ENCODE measurements at places on chromosomes 5 and 9.

- peak; percentile 53 for DNase-seq
These were observed 67.1 kb downstream of the LHX2 start for GRCh38 chr9:124078641-124079040.

DNA sequence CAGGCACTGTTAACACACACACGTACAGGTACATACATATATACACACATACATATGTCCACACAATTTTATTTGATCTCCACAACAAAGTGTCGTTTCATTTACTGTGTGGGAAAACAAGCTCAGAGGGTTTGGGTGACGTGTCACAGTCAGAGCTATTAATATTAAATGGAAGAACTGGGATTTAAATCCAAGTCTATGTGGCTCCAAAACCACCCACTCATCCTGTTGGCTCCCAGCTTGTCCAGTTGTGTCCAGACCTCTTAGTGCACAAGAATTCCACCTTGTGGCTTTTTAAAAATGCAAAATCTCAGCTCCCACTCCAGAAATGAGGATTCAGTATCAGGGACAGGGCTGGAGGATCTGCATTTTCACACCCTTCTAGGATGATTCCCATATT, 52.3 kb upstream of the PTPDC1 start:
- DNase-seq: peak; percentile 5

- peak; percentile 59 for DNase-seq
These were observed 61.9 kb upstream of the MEGF10 start for GRCh38 chr5:127228540-127229184.

GRCh38 chr5:162641142-162641813, 573.7 kb downstream of the GABRG2 start:
- no peak for DNase-seq

- DNase-seq: no peak
These were observed 25.8 kb upstream of the HSD17B3 start for GRCh38 chr9:96327694-96328352.

- peak; percentile 58 for DNase-seq
These were observed 5.0 kb downstream of the LCN1 start for GRCh38 chr9:135526089-135526729.

GRCh38 chr9:128929560-128929959, 8.8 kb downstream of the PHYHD1 start:
- no peak for DNase-seq

DNA sequence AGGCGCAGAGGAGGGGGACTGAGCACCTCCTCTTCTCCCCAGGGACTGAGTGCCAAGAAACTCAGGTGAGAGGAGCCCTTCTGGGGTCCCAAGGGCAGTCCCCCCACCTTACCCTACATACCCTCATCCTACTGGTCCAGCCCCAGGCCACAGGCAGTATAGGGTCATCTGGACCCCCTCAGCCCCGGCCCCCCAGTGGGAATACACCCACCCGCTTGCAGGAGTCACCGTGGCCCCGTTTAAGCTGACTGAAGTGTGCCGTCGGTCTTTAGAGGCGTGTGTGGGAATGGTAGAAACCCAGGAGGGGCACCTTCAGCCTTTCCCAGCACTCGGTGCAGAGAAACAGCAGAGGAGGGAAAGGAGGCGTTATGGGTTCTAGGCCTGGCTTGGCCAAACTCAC, 30.8 kb downstream of the COL15A1 start:
- DNase-seq: no peak

- peak; percentile 79 for DNase-seq
These were observed 12.4 kb downstream of the NACC2 start for GRCh38 chr9:136082496-136083361.

- DNase-seq: no peak
These were observed 135.1 kb downstream of the DROSHA start for GRCh38 chr5:31396611-31397295.

DNA sequence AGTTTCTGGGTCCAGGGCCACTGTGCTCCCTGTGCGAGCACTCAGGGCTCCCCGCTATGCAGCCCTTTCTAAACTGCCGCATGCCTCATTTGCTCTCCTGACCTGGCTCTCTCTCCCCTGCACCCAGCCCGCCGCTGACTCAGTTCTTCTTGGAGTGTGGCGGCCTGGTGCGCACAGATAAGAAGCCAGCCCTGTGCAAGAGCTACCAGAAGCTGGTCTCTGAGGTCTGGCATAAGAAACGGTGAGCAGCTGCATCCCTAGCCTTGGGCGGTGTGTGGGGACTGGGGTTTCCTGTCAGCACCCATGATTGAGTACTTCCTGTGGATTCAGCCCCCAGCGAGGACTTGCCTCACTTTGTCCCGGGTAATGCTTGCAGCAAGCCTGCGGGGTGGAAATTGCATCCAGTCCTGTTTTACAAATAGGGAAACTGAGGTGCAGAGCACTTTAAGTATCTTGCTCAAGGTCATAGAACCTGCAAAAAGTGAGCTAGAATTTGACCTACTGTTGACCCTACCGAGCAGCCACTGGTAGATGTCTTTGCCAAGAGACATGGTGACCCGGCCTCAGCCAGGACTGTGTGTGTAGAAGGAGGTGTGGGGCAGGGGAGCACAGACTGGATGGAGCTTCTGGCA, 27.9 kb downstream of the USP20 start:
- DNase-seq: no peak

DNA sequence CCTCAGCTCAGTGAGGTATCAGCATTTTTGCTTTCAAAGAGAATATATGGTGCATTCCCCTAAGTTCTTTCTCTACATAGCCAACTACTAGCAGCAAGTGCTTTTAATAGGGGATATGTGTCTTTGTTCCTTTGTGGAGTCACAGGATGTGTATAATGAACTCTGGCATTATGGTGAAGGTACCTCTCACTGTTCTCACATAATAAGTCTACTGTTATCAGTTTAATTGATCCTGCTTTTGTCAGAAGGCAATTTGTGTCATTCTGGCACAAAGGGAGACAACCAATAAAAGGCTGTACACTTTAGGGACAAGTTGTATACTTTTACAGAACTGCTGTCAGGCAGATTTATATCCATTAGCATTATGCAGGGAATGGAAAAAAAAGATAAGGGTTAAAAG, 531.4 kb upstream of the RIOK2 start:
- DNase-seq: no peak

- DNase-seq: peak; percentile 90
These were observed 69.0 kb upstream of the GGTA1 start for GRCh38 chr9:121568343-121569265.

- no peak for DNase-seq
These were observed 227.0 kb downstream of the FSTL4 start for GRCh38 chr5:133385346-133385745.

GRCh38 chr5:73417303-73418034, 31.1 kb downstream of the FOXD1 start:
- DNase-seq: no peak

DNA sequence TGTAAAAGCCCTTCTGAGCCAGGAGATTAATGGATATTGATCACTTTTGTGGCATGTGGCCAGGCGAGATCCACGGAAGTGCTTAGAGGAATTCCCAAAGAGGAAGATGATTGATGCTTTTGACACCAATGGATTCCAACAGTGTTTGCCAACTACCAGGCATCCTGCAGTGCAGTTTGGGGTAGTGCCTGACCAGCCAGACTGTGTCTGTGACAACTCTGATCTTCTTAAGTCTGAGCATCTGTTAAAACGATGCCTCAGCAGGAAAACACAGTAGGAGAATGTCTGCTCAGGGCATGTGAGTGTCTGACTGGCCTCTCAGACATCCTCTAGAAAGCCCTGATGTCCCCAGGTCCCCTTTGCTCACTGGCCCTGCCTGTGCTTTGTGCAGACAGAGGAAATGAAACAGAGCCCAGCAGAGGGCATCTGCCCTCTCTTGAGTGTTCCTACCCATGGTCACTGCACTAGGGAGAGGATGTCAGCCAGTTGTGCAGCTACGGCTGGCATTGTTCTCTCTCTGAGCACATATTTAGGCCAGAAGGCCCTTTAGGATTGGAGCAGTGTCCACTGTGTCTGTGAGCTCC, 57.0 kb downstream of the TRPC7 start:
- DNase-seq: no peak

GRCh38 chr9:137391411-137391754, 31.6 kb downstream of the EXD3 start:
- no peak for DNase-seq

GRCh38 chr5:60207040-60207439, 313.5 kb upstream of the PDE4D start:
- DNase-seq: no peak

GRCh38 chr9:133171161-133171961, 7.6 kb upstream of the GBGT1 start:
- DNase-seq: no peak

DNA sequence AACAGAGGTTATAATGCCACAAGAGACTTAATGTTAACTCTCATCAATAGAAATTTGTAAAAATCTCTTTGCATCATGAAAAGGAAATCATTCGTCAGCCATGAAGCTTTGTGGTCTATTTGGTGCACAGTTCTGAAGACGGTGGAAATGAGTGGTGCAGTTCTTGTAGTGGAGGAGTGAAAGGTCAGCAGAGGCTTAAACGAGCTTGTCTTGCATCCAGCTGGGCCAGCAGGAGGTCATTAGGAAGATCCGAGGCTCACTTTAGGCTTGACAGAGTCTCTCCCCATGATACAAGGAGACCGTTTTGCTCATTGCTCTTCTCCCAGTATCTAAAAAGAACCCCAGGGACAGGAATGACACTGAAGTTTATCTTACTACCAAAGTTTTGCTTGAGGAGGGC, 440.8 kb downstream of the BNC2 start:
- DNase-seq: no peak

DNA sequence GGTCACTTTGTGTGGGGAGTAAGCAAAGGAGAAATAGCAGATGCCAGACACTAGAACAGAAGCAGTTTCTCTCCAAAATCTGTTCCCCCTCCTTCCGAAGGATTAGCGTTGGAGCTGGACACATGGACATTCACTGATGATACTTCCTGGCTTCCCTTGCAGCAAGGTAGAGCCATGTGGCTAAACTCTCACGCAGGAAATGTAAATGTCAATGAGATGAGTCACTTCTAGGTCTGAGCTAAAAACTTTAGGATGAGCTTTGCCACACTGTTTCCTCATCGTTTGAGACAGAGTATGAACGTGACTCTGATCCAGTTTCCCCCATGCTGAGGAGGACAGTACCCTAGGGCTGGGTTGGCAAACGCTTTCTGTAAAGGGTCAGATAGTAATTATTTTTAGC, 5.1 kb downstream of the BHMT2 start:
- no peak for DNase-seq

GRCh38 chr9:111231801-111232580, 98.0 kb downstream of the OR2K2 start:
- DNase-seq: no peak

GRCh38 chr9:107447081-107447480, 42.5 kb downstream of the KLF4 start:
- DNase-seq: no peak

- DNase-seq: peak; percentile 89
These were observed 60.2 kb downstream of the OSTF1 start for GRCh38 chr9:75148561-75148960.

DNA sequence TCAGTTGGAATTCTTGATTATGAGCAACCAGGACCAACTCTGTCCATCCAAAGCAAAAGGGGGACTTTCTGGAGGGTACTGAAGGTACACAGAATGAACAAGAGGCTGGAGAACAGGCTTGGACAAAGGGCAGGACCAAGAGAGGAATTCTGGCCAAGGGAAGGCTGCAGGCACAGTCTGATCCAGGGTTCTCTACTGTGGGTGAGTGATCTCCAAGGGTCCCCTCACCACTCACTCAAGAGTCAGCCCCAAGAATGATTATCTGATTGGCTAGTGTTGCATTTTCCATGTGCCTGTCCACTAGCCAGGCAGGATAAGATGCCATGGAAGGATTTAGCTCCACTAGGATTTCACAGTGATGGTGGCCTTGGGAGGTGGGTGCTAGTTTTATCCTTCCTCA, 11.6 kb upstream of the PHF19 start:
- no peak for DNase-seq

GRCh38 chr5:179319741-179320281, 25.4 kb downstream of the ADAMTS2 start:
- DNase-seq: peak; percentile 97

- DNase-seq: no peak
These were observed 17.2 kb downstream of the NDST1 start for GRCh38 chr5:150525163-150525562.

DNA sequence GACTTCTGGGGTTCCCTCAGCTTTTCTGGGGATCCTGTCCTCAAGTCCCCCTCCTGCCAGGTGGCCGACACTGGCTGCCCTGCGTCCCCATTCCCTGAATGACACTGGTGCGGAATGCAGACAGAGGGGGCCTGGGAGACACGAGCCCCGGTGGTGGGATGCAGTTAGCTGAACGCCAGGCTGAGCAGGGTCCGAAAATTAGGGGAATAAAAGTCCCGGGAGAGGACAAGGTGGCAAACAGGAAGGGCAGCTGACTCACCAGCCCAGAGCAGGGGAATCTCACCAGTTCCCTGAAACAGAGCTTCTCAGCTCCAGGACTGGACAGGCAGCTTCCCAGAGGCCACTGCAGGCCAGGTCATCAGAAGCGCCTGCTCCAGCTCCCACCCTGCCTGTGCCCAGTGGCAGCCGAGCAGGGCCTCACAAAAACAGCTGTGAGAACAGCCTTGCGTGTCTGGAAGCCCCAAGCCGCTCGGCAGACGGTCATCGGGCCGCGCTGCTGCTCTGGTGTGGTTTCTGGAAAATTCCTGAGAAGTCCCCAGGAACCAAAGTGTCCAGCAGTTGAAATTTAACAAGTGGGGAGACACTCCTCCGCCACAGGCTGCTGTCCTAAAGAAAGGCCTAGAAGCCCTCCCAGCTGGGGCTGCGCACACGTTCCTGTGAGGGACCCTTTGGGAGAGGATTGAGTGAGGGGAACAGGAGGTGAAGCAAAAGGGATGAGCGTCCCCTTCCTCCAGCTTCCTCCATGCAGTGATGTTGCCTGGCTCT, 47.6 kb upstream of the EXOC3 start:
- peak; percentile 99 for DNase-seq

- DNase-seq: no peak
These were observed 281.2 kb downstream of the NR2F1-AS1 start for GRCh38 chr5:93299681-93300308.

GRCh38 chr5:9176641-9177040, 369.2 kb downstream of the SEMA5A start:
- DNase-seq: no peak

DNA sequence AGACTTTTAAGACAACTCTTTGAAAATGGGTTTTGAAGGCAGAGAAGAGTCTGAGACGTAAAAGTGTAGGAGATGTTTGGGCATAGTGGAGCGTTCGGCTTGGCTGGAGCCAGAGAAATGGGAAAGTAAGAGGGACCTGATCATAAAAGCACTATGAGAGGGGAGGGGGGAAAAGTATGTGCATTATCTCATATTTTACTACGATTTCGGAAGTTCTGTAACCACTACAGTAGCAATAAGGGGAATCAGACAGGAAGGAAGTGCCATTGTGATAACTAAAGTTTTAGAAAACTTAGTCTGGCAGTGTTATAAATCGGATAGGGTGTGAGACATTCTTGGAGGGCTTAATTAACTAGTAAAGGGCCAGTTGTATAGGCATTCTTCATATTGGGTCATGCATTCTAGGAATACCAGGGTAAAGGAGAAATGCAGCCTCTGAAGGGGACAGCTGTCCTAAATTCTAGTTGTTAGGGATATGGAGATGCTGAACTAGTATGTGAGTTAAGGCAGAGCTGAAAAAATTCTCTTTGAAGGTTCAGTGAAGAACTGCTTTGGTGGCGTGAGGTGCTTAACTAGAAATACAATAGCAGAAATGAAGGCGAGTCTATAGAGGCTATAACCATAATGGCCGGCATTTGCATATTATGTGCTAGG, 83.8 kb upstream of the FREM1 start:
- no peak for DNase-seq

GRCh38 chr9:124853605-124854143, 414 bp downstream of the WDR38 start:
- no peak for DNase-seq

GRCh38 chr5:80759866-80760577, 105.2 kb upstream of the DHFR start:
- DNase-seq: peak; percentile 23

All from osteoblast (primary cell).